ENCODE measurements at places on chromosomes 2 and 18.

GRCh38 chr2:195543902-195544894 is 112.8 kb upstream of the SLC39A10 start:
- no peak for DNase-seq

GRCh38 chr2:86038291-86039081 is 67.2 kb downstream of the POLR1A start:
- DNase-seq = peak; percentile 67

GRCh38 chr2:103743195-103743594 is 981.4 kb downstream of the TMEM182 start:
- no peak for DNase-seq

GRCh38 chr2:105445976-105446375 is 47.1 kb upstream of the FHL2 start:
- DNase-seq = no peak

- DNase-seq = no peak
Measured at GRCh38 chr2:44980751-44981713, 28.2 kb downstream of the SIX2 start.
